ENCODE measurements at places on chromosomes 4 and X. TPM values are rescaled to one million over a fixed set of nuclear protein-coding genes. Genes with fewer than 3 reads are reported as not detected.

The GPR173 gene
- total RNA-seq: 8.4 TPM

The GPR119 gene
- total RNA-seq: not detected

- H3K4me1 ChIP-seq: no peaks in the 10 kb centered on the region
- H3K4me3 ChIP-seq: no peak overlapping the region
- peak; percentile 34 for DNase-seq
Measured at GRCh38 chrX:100447655-100448397, 37.8 kb upstream of the PCDH19 start.

- no peaks in the 10 kb centered on the region for H3K4me1 ChIP-seq
- no peaks in the 10 kb centered on the region for H3K36me3 ChIP-seq
- DNase-seq: no peak
Measured at GRCh38 chr4:123453061-123453680, 56.6 kb downstream of the SPRY1 start.
